PC-3 (cell line): ENCODE measurements at places on chromosomes 4 and X. TPM values are rescaled to one million over a fixed set of nuclear protein-coding genes. Genes with fewer than 3 reads are reported as not detected.

Gene SMIM31
- total RNA-seq = not detected in 2 replicates

Gene SOX3
- total RNA-seq = not detected in 2 replicates

Gene PNPLA4
- total RNA-seq = 22.2 and 29.4 TPM in 2 replicates

Gene TKTL2
- total RNA-seq = not detected in 2 replicates

Gene PABPC1L2B
- not detected in 2 replicates for total RNA-seq

Gene PCDH19
- not detected in 2 replicates for total RNA-seq

Gene ARHGAP36
- not detected in 2 replicates for total RNA-seq

Gene C4orf54
- 0.04 TPM in 1 of 2 replicates, not detected in the other for total RNA-seq

Gene CRMP1
- total RNA-seq = not detected in 2 replicates

DNA sequence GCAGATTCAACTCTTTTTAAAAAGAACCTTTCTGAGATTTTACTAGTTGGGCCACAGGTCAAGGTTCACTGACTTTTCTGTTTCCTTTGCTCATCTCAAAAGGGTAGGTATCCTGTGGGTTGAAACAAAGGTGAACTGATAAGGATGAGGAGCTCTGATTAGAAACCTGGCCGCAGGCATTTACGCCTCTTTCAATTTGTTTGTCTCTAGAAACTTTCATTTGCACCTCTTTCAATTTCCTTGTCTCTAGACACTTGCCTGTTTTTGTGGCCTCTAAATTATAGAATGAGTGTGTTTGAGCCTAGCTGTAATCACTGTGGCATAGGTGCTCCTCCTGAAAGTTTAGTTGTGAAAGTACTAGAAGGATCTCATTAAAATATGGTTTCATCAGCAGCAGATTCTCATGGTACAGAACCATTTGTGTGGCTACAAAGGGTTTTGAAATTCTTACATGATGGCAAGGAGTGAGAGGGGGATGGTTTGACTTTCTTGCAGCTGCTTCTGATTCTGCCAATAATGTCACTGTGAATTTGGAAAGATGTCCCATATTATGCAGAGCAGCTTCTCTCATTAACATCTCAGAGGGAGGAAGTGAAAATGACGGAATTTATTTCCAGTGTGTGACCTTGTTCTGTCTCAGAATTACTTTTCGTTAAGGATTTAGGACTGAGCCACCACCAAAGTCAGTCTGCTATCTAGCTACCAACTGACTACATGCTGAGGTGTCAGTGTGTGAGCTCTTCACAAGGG lies 142.2 kb downstream of the SH2D1A start:
- no peaks in the 10 kb centered on the region for H3K27me3 ChIP-seq
- DNase-seq = no peak

DNA sequence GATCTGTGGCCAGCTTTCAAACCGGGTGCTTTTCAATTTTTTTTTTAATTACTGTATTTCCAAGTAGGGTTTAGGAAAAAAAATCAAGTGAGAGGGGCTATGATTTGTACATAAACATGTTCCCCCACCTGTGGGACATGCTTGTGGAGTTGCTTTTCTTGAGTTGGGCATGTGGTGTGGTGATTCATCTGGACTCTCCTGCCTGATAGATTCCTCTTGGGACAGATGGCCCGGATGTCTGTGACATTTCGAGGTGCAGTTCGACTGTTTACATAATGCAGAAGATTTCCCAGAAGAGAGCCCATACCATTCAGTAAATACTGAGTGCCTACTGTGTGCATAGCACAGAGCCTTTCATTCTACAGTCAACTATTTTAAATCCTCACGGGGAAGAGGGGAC lies 49.9 kb downstream of the DOCK11 start:
- no peaks in the 10 kb centered on the region for H3K36me3 ChIP-seq
- H3K4me1 ChIP-seq = no peaks in the 10 kb centered on the region
- no peaks in the 10 kb centered on the region for H3K27me3 ChIP-seq
- no peak overlapping the region for H3K27ac ChIP-seq

- no peaks in the 10 kb centered on the region for H3K4me1 ChIP-seq
- H3K4me3 ChIP-seq = no peak overlapping the region
- no peaks in the 10 kb centered on the region for H3K36me3 ChIP-seq
- DNase-seq = no peak
Measured at GRCh38 chrX:107482046-107482445, 32.6 kb downstream of the FRMPD3 start.

DNA sequence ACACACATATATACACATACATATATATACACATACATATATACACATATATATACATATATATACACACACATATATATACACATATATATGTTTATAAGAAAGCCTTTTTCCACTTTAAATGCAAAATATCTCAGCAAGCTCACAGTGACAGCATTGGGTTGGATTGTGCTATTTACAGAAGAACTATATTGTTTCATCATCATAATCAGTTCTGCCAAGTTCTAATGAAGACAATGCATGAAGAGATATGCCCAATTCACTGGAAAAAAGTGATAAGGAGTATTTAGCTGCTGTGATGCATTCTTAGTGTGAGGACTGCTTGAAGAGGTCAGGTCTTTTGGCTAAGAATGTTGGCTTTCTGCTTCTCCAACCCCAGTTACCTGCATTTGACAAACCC lies 54.4 kb downstream of the RNF150 start:
- no peaks in the 10 kb centered on the region for H3K36me3 ChIP-seq
- DNase-seq = no peak
- no peak overlapping the region for H3K4me3 ChIP-seq
- peaks cover 19% of the 10 kb centered on the region; the same call in 1 of the 2 replicates for H3K27me3 ChIP-seq
- no peak overlapping the region for H3K27ac ChIP-seq

GRCh38 chr4:1251773-1252066 lies 2.8 kb upstream of the CTBP1 start:
- H3K27ac ChIP-seq = no peak overlapping the region
- H3K4me1 ChIP-seq = peaks cover 12% of the 10 kb centered on the region
- no peaks in the 10 kb centered on the region for H3K27me3 ChIP-seq
- DNase-seq = no peak
- no peaks in the 10 kb centered on the region for H3K36me3 ChIP-seq

DNA sequence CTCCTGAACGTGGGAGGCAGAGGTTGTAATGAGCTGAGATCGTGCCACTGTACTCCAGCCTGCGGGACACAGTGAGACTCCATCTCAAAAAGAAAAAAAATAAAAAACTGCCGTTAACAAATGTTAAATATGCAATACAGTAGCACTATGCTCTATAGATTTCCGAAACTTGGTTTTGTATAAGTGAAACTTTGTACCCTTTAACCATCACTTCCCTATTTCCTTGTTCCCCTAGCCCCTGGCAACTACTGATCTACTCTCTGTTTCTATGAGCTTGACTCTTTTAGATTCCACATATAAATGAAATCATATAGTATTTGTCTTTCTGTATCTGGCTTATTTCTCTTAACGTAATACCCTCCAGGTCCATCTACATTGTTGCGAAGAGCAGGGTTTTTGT lies 74.1 kb downstream of the TAB3 start:
- H3K4me1 ChIP-seq = no peaks in the 10 kb centered on the region
- H3K27ac ChIP-seq = no peak overlapping the region
- no peak for DNase-seq
- H3K27me3 ChIP-seq = 0 out of 2 replicates have a peak, but pooled peaks cover 3% of the 10 kb centered on the region

DNA sequence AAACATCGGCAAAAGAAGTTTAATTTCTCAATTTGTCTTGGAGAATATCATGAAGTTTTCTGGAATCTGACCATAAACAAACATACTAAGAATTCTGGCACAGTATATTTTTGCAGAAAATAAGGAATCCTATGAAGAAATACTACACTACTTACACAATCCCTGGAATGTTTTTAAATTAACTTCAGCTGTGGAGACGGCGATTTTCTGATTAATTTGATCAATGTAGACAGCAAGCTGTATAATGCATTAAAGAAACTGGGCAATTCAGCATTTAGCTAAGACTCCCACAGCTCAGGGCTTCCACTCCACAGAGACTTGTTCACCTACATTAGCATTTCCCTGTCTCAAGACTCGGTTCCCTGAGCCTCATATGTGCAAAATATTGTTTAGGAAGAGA lies 12.2 kb downstream of the EGFL6 start:
- H3K4me1 ChIP-seq = no peaks in the 10 kb centered on the region
- DNase-seq = no peak
- no peak overlapping the region for H3K4me3 ChIP-seq
- no peaks in the 10 kb centered on the region for H3K36me3 ChIP-seq
- H3K27me3 ChIP-seq = peaks cover 21% of the 10 kb centered on the region; the same call in 1 of the 2 replicates

GRCh38 chr4:169649545-169650226 lies 29.3 kb downstream of the CLCN3 start:
- H3K27ac ChIP-seq = no peak overlapping the region
- H3K4me3 ChIP-seq = no peak overlapping the region
- no peaks in the 10 kb centered on the region for H3K27me3 ChIP-seq
- H3K36me3 ChIP-seq = no peaks in the 10 kb centered on the region
- no peak for DNase-seq
